Activated CD4-positive, alpha-beta T cell treated with anti-CD3 and anti-CD28 coated beads, Interleukin-10, Interleukin-2, amounts not matched to agents 100 ng/mL and 50 ng/mL, durations not matched to agents 16 hours and 8 hours (primary cell): ENCODE measurements at places on chromosomes 6 and 20.

GRCh38 chr6:41497994-41498393, 48.2 kb upstream of the FOXP4 start:
- no peak for DNase-seq

DNA sequence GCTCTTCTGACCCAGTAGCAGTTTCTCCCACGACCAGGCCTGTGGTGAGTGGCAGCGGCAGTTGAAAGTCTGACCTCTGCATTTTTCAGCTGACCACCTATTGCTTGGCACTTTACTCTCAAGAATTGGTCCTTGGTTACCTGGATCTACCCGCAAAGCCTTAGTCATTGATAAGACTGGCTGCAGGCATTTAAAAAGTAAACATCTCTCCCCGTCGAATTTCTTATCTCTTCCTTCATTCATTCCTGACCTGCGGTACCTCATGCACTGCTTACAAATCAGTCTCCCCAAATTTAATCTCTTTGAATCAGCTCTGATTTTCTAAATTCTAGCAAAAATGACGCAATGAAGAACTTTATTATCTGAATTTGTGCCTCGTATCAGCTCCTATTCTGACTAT, 26.1 kb upstream of the IPCEF1 start:
- no peak for DNase-seq

GRCh38 chr6:152920016-152920415, 62.8 kb downstream of the FBXO5 start:
- DNase-seq = no peak

DNA sequence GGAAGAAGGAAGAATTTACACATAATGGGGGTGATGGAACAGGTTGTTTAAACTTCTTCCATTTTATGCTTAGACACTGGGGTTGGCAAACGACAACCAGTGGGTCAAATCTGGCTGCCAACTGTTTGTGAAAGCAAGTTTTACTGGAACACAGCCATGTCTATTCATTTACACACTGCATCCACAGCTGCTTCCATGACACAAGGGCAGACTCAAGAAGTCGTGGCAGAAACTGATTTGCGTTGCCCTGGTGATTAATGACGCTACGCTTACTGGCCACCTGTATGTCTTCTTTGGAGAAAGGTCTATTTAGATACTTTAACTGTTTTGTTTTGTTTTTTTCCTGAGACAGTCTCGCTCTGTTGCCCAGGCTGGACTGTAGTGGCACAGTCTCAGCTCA, 19.0 kb downstream of the CTCFL start:
- no peak for DNase-seq

DNA sequence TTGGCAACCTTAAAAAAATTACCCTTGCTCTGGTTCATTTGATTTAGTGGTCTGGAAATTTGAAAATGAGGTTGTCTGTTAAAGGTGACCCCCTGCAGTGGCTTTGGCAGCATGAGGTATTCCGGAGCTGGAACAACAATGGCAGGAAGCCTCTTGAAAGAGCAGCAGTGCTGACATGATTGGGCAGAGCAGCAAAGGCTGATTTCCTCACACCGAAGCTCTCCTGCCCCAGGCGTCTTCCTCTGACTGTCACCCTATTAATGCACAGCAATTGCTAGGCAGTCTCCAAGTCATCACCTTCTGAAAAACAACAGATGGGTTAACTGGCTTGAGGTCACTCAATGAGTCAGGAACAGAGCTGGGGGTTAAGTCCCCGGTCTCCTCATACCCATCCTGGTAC, 241.8 kb upstream of the MMS22L start:
- DNase-seq = no peak

DNA sequence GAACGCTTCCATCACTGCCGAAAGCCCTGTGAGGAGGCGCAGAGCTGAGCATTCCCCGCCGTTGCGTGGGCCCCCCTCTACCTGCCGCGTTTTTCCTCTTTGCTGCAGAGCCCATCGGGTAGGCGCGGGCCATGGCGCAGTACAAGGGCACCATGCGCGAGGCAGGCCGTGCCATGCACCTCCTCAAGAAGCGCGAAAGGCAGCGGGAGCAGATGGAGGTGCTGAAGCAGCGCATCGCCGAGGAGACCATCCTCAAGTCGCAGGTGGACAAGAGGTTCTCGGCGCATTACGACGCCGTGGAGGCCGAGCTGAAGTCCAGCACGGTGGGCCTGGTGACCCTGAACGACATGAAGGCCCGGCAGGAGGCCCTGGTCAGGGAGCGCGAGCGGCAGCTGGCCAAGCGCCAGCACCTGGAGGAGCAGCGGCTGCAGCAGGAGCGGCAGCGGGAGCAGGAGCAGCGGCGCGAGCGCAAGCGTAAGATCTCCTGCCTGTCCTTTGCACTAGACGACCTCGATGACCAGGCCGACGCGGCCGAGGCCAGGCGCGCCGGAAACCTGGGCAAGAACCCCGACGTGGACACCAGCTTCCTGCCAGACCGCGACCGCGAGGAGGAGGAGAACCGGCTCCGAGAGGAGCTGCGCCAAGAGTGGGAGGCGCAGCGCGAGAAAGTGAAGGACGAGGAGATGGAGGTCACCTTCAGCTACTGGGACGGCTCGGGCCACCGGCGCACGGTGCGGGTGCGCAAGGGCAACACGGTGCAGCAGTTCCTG, 693 bp downstream of the FAM50B start:
- no peak for DNase-seq

- DNase-seq = peak; percentile 54
These were observed 4.5 kb downstream of the ZDHHC14 start for GRCh38 chr6:157385482-157385881.

GRCh38 chr6:46538800-46539480, 47.7 kb upstream of the RCAN2 start:
- no peak for DNase-seq

DNA sequence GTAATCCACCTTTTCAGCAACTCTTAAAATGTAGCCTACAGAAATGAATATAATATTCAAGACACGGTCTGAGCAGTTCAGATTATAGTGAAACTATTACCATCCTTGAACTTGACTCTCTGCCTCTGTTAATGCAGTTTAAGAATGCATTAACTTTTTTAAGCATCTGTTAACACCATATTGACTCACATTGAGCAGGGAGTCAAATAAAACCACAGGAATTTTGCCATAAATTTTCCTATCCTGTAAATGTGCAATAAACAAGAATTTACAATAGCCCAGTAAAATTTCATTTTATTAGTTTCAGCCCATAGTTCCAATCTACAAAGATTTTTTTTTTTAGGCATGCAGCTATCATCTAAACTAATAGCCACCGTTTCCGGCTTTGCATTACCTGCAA, 239.2 kb upstream of the DEFB112 start:
- no peak for DNase-seq

DNA sequence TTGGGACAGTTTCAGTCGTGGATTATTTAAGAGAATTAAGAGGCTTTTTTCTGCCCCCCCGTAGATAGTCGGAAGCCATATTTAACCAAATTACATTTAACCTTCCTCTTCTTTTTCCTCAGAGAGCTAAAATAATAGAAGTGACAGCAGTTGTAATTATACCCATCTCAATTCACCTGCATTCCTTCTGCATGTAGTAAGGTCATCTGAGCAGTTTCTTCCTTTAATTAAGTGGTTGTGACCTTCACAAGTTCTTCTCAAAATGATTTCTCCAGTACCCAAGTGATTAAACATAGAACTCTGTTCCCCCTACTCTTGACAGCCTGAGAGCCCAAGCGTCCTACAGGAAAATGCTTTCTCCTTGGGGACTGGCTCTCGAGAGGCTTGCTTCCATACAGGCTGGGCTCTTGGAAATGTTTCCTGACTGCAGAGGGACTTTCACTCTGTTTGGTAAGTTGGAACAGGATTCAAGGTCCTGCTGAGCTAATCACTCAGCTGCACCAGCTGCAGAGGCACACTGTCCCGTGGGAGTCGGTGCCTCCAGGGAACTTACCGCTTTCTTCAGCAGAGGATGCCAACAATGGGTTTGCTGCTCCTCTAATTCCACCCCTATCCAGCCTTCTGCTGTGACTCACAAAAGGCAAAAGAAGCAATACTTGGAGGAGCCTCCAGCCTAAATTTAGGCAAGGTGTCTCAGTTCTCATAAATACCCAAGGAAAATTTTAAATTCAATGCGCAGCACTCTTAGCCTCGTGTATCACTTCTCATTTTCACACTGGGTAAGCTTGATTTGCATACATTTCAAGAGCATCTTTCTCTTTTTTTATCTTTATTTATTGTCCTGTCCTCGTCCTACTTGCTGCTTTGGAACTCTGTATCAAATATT, 414.9 kb downstream of the KIF16B start:
- DNase-seq = no peak

DNA sequence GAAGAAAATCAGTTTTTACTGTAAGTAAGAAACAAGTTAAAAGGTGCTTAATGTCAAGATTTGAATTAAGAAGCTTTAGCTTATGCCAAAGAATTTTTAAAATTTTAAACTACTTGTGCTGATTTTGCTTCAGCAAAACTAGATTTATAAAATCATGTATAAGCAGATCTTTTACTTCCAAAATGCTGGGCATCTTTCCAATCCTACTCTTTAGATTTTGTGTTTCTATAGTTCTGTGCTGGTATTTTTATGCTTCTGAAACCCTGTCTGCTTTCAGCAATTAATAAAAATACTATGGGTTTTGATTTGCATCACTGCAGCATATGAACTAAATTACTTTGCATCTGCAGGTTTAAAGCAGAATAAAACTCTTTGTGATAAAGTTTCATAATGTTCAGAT, 238.6 kb upstream of the RNF217 start:
- no peak for DNase-seq

- no peak for DNase-seq
These were observed 166.2 kb downstream of the EPM2A start for GRCh38 chr6:145569140-145569539.

DNA sequence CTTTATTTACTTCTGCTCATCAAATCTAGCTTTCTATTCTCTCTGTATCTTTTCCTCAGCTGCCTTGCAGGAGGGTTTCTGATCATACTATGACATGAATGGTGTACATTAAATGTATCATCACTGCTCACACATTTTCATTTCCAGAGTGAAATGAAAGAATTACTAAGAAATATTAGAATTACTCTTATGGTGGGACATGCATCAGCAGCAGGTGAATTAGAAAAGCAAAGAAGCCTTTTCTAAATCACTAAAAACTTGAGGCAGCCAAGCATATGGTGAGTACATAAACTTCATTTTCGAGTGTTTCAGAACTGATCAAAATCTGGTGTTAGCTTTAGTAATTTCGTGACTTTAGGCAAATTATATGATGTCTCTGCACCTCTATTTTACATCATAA, 23.6 kb downstream of the IL17A start:
- DNase-seq = peak; percentile 71

DNA sequence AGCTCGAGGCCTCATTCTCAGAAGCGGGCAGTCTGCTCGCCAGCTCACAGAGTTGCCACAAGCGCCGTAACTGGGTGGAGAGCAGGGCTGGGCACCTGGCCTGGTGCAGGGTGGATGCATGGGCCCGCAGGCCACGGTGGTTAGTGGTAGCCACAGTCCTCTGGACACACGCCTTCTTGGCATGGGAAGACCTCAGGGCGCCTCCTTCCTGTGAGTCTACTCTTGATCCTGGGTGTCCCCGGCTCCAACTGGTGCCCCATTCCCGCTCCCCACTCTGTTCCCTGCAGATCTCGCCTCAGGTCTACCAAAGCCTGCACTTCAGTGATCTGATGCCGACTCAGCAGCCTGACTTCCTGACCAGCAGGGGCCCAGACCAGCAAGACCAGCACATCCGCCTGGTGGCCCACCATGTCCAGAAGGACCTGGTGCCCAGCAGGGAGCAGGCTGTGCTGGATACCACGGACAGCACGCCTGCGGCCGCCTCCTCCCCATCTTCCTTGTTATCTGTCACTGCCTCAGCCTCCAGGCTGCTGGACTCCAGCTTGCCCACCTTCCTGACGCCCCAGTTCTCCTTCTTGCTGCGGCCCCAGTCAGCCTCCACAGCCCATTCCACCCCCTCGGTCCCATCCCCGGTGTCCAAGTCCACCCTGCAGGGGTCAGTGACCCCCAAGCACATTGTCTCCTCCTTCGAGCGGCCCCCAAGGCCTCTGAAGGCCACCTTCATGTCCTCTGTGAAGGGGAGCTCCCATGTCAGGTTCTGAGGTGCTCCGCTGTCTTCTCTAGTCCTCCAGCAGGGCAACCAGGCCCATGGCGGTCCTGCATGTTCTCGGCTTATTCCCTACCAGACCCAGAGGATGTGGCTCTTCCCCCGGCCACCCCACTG, 43.1 kb downstream of the SUN5 start:
- no peak for DNase-seq
